ENCODE measurements at places on chromosomes 16 and 17.

DNA sequence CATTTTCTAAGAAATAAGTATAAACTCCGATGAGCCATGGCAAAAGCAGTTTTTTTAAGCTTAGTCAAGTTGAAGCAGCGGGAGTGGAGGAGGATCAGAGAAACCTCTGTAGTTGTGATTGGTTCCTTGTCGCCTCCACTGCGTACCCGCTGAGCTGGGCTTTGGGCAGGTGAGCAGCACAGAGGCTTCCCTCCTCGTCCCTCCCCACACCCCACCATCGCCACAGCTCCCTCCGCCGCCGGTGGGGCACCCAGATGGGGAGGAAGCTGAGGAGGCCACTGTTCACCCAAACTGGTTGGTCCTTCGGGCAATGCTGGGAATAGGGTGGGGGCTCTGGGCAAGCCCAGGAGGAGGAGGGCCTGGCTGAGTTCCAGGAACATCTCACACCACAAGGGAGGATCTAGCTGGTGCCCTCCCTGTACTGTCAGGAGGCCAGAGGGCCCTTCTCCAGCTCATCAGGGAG lies 5.2 kb upstream of the MRPL38 start:
- DNase-seq: no peak

DNA sequence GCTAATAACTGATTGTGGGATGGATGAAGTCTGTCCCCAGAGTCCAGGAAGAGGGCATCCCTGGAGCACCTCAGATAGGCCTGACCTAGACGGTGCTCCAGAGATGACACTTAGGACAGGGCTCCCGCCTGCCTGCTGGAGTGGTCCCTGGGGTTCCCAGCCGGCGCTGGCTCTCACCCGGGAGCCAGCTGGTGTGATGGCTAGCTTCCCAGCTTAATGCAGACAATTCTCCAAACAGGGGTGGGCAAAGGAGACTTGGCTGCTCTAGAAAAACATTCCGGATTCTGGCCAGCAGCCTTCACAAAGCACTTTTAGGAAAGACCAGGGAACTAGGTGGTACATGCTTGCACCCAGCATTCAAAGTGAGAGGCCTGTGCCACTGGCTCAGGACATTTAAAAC lies 18.6 kb downstream of the ACE start:
- DNase-seq: no peak

DNA sequence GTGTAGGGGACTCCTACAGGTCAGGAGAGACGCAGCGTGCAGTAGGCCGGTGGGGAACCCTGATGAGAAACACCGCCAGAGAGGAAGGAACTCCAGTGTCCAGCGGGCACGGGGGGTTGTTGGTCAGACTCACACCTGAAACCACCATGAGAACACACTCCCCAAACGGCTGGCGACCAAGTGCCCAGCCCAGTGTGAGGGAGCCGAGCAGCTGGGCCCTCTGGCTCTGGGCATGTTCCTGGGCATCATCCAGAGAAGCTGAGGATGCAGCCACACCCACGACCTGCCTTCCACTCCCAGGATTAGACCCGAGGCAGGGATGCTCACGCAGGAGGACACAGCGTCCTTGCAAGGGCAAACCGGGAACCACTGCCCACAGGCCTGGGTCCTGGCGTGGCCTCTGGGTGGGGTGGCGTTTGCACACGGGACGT lies 108.3 kb upstream of the ZNF750 start:
- DNase-seq: no peak

- DNase-seq: no peak
Observed at GRCh38 chr17:63138713-63139112, 172.7 kb downstream of the TANC2 start.

GRCh38 chr17:35051579-35052240 lies 11.8 kb downstream of the RFFL start:
- DNase-seq: peak; percentile 25

DNA sequence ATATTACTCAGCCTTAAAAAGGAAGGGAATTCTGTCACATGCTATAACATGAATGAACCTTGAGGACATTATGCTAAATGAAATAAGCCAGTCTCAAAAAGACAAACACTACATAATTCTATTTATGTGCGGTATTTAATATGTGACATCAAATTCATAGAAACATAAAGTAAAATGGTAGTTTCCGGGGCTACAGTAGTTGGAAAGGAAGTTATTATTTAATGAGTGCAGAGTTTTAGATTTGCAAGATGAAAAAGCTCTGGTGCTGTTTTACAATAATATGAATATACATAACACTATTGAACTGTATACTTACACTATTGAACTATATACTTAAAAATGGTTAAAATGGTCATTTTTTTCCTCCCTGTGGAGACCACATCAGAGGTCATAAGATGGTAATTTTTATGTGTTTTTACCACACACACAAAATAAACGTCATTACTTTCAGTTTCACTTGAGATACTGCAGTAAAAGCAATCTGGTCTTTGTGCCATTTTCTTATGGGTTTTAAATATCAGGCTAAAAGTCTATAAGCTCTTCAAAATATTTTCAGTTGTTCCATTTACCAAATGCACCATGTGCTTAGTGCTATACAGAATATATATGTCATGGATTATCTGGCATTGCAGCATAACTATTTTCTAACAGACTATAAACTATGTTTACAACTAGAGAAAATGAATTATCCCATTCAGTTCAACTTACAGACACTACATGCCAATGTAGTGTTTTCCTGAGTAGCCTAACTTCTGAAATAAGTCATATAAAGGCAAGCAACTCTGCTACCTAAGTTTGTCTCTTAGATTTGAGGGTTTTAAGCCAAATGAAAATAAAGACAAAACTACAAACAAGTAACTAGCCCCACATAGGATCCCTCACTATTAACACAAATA lies 90.9 kb downstream of the SPAG9 start:
- DNase-seq: no peak

DNA sequence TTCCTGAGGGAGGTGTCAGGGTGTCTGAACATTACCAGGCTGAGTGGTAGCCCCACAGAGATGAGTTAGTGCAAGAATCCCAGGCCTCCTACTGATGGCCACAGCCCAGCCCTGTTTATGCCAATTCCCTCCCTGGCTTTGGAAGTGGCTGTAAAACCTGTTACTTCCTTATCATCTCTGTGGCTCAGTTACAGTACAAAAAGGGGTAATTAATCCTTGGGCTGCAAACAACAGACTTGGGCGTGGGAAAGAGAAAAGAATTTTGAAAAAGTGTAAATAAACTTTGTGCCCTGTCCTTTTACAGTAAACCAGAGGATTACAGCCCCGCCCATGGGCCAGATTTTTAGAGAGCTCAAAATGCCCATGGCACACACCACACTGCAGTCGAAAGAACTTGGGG lies 73.1 kb upstream of the AXIN2 start:
- no peak for DNase-seq

DNA sequence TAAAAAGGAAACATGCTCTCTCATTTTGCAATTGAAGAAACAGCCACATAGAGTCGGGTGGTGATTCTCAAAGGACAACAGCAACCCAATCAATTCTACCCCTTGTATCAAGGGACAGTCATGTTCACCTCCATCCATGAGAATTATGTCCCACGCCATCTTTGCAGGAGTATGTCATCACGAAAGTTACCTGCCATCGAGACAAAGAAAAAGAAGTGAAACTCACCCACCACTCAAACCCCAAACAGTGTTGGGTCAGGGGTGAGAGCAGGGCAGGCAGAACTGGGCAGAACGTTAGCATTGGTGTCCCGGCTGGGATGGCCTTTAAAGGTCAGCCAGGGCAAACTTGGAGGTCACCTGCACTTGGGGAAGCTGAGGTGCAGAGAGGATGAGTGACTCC lies 24.2 kb upstream of the HNF1B start:
- DNase-seq: no peak

DNA sequence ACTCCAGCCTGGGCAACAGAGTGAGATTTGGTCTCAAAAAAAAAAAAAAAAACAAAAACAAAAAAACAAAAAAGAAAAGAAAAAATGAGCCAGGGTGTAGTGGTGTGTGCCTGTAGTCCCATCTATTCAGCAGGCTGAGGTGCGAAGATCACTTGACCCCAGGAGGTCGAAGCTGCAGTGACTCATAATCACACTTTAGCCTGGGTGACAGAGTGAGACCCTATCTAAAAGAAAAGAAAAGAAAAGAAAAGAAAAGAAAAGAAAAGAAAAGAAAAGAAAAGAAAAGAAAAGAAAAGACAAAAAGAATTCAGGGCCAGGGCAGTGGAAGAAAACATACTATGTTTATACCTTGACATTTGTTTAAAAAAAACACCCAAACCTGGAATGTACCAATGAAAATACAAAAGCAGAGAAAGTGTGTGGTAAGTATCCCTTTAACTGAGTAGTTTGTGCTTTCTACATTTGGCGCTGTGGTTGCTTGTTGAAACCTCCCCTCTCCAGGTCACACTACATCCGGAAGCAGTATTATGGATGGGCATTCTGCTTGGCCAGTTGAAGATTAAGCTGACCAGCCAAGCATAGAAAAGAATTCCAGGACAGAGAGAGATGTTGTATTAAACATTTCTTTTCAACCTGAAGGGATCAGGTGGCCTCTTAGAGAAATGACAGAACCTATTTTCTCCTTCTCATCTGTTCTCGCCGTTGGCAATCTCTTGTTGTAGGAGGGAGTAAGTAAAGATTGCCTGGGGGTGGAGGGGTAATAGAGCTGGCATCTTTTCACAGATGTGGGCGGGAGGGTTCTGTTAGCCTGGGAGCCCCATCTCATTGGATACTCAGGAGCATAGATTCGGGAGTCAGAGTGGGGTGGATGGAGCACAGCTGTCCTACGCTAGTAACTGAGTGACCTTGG lies 12.1 kb upstream of the PRKCB start:
- DNase-seq: no peak

DNA sequence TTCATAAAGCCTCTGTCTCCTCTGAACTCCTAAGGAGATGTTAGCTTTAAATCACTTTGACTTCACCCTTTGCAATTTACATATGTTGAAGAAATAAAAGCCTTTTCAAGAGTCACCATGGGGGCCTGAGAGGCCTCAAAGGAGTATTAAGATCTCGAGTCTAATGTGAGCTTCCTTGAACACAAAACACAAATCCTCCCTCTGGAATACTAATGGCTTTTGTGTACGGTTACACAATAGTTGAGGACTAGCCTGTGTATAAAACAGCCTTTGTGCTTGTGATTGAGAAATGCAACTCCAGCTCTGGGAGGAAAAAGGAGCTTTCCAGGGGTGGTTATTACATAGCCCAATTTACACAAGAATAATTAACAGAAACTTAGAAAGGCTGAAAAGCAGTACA lies 1140.2 kb downstream of the CDH11 start:
- DNase-seq: no peak

- no peak for DNase-seq
Observed at GRCh38 chr16:17829811-17830210, 359.1 kb upstream of the XYLT1 start.

GRCh38 chr16:4702466-4702808 lies 9.1 kb downstream of the NUDT16L1 start:
- no peak for DNase-seq

- no peak for DNase-seq
Observed at GRCh38 chr17:12068946-12069345, 48.3 kb downstream of the MAP2K4 start.

DNA sequence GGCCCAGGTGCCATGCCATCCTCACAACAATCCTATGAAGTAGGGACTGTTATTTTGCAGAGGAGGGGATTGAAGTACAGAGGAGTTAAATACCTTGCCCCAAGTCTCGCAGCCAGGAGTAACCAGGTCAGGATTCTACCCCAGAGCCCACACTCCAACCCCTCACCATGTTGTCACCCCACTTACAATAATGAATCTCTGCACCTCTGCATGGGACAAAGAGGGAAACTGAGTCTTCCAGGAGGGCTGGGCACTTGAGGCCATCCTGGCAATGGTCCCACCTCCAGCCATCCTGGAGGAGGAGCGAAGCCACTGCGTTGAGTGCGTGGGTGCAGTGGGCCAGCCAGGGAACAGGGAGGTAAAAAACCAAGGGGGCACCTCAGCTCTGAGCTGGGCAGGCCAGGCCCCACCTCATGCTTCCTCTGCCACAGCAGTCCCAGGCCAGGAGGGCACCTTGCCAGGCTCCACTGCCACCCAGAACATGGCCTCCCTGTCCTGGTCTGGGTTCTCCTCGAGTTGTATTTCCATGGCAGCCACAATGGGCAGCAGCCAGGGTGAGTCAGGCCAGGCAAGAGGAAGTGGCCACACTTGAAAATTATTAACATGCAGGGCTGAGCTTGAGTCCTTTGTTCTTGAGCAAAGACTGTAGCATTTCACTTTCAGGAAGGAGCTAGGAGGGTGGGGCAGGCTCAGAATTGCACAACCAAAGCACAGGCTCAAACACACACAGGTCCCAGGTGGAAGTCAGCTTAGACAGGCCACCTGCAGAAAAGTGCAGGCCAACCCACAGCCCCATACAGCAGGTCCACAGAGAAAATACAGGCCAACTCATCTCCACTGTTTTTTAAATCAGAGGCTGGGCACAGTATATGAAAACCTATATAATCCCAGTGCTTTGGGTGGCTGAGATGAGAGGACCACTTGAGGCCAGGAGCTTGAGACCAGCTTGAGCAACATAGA lies 52.1 kb downstream of the CUEDC1 start:
- DNase-seq: peak; percentile 25

DNA sequence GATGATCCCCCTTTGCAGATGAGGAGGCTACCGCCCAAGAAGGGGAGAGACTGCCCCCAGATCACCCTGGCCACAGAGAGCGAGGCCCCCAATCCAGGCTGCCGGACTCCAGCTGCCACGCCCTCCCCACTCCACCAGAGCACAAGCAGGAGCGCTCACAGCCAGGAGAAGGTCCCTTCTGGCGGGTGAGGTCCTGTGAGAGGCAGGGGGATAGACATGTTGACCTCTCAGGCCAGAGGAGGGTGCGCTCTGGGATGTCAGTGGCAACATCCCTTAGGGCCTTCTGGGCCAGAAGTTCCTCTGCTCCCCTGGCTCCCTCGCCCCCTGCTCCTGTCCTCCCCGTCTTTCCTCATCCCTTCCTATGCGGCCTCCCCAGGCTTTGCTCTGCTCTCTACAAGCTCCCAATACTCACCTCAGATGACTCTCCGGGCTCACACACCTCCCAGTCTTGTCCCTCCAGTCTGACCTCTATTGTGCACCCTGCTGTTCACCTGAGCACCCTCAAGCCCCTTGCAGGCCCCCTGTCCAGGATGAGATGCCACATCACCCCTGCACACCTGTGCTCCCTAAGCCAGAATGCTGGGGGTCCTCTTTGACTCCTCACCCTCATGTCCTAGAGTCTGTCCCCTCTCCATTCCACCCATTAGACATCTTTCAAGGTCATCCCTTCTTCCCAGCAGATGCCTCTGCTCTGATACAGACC lies 5.0 kb upstream of the NXPH3 start:
- DNase-seq: no peak

- DNase-seq: no peak
Observed at GRCh38 chr17:39212841-39213480, 12.8 kb downstream of the STAC2 start.

DNA sequence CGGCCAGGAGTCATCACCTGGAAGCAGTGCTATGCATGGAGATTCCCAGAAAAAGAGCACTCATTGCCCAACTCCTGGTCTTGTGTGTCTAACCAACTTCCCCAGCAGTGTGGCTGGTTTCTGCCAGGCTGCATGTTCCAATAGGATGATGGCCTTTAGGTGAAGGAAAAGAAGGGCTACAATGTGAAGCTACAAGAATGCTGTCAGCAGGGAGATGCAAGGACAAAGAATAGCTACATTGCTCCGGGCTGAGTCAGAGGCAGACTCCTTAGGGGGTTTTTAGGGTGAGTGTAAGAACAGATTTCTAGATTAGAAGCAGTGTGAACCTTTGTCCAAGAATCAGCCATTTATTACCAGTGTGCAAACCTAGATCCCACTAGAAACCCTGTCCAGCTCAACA lies 63.0 kb upstream of the DNAH9 start:
- no peak for DNase-seq
